ENCODE measurements at places on chromosomes 2 and 18.

GRCh38 chr18:36856815-36857214 is 27.9 kb downstream of the KIAA1328 start:
- no peak for DNase-seq

- no peak for DNase-seq
Observed at GRCh38 chr18:49178736-49179135, 228.0 kb upstream of the SMAD7 start.

- no peak for DNase-seq
Observed at GRCh38 chr18:32300914-32301313, 111.1 kb downstream of the MEP1B start.

GRCh38 chr2:218806346-218806978 is 24.5 kb downstream of the CYP27A1 start:
- DNase-seq: no peak

GRCh38 chr2:215436705-215437565 is 1.1 kb upstream of the FN1 start:
- no peak for DNase-seq

DNA sequence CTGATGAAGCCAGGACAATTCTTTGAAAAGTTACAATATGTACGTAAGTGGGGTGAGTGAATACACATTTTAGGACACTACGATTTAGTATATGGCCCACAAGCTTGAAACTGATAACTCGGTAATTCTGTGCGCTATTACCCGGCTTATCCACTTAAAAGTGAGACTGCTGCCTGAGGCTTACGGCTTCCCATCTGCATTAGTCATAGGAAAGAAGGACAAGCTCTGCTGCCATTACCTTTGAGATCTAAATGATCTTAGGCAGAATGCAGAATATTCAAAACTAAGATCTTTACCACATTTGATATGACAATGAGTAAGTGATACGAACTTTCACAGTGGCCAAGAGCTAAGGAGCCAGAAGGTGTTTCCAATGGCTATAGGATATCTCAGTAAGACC is 133.3 kb downstream of the GAREM1 start:
- DNase-seq: no peak

DNA sequence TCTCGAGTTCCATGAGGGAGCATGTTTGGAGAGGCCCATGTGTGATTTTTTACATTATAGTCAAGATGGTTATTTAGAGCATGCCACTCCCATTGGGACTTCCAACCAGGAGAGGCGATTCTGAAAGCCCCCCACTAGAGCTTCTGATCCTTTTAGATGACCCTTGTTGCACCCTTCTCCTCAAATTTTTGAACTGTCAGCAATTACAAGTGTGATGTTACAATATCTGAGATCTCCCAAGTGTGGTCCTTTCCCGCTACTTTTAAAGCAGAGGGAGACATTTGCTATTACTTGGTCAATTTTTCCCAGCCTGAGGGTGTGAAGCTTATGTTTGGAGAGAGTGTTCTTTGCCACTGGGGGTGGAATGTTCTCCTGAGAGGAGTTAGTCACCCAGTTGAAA is 16.7 kb upstream of the PTH2R start:
- no peak for DNase-seq

GRCh38 chr2:205758051-205758450 is 75.8 kb downstream of the NRP2 start:
- no peak for DNase-seq

DNA sequence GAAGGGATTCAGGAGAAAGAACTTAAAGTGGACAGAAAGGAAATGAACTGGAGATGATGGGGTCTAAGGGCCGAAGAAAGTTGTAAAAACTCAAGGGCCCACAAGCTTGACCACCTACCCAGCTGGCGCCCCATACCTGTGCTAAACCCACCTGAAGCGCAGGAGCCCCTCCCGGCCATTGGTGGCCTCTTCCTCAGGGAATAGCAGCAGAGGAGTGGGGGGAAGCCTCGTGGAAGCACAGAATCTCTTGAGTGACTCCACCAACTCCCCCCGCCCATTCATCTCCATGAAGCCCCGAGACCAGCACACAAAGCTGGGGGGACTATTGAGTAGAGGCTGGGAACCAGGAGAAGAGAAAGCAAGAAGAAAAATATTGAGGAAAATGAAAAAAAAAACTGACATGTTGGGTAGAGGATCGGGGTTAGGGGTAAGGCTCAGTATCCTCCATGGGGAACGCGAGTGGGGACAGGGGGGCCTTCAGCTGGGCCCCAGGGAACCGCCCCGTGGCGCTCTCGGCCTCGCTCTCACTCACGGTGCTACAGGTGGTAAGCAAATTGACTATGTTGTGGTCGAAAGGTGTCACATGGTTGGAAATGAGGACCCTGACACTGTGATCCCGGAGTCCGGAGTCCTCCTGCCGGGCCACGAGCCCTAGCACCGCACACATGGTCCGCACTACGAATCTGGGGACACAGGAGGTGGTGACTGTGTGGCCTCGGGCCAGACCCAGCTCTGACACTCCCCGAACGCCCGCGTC is 728 bp downstream of the AUP1 start:
- DNase-seq: no peak

GRCh38 chr18:53946594-53946993 is 277.9 kb downstream of the MBD2 start:
- no peak for DNase-seq

- DNase-seq: no peak
Observed at GRCh38 chr2:237720957-237721356, 77.6 kb upstream of the RBM44 start.

GRCh38 chr2:197298609-197299008 is 12.0 kb downstream of the ANKRD44 start:
- DNase-seq: no peak

DNA sequence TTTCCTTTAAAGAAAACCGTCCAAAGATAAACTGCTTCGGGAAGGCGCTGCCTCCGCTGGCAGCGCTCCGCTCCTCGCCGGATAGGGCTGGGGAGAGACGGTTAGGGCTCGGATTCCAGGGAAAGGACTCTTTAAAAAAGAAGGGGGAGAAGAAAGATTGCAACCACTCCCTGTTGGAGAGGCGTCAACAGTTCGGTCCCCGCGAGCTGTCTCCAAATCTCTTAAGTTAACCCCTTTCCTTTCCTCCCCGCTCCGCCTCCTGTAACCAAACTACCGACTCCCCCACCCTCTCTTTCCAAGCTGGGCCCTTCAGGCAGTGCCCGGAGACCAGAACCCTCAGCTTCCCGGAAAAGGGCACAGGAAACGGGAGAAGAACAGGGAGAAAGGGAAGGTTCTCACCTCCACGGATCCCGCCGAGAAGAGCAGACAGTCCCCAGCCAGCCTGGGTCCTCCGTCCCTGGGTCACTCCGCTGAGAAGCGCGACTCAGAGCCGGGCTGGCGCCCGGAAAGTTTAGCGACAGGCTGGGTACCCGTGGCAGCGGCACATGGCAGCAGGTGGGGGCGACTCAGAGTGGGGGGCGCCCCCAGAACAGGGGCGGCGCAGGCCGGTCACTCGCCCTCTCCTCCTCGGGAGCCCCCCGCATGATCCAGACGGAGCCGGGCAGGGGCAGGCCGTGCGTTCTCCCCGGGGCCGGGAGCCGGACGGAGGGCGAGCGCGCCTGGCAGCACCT is 675 bp downstream of the FZD5 start:
- no peak for DNase-seq

DNA sequence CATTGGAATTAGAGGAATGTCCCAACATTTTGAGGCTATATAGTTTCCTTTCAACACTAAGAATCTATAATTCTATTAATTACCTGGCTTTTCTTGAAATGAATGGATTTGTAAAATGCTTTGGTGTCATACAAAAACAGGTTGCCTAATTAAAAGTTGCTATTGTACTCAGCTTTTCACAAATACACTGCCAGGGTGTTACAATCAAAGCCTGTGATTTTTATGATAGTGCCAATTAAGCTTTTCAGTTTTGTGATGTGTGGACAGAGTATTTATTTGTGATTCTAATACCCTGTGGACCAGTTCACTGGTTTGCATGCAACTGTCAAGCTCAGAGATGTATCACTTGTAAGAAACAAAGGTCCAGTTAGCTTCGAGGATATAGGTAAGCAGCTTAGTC is 71.8 kb downstream of the NAB1 start:
- DNase-seq: no peak

GRCh38 chr2:3647831-3648651 is 10.0 kb upstream of the ALLC start:
- no peak for DNase-seq

DNA sequence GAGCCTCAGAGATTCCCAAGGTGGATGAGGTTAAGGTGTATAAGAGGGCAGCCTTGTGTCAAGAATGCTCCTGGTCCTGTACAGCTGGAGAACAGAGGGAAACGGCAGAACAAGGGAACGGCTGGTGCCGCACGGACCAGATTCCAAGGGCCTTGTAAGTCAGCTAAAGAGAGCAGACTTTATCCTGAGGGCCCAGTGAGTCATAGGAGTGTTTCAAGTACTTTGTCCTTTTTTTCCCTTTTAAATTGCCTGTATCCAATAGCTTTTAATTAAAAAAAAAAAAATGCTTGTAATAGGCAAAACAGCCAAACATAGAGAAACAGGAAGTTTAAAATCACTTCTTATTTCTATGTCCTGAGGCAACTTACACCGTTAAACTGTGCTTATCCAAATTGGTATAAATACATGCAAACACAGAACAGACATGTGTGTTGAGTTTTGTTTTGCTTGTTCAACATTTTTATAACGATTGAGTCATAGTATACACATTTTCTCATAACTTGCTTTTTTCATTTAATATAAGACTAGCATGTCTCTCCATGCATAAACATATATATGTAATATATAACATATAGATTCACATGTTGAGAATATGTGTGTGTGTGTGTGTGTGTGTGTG is 42.1 kb upstream of the EVA1A start:
- DNase-seq: no peak

GRCh38 chr2:98334439-98335078 is 11.7 kb upstream of the CNGA3 start:
- no peak for DNase-seq

GRCh38 chr2:68341583-68341982 is 21.8 kb upstream of the CNRIP1 start:
- DNase-seq: no peak

DNA sequence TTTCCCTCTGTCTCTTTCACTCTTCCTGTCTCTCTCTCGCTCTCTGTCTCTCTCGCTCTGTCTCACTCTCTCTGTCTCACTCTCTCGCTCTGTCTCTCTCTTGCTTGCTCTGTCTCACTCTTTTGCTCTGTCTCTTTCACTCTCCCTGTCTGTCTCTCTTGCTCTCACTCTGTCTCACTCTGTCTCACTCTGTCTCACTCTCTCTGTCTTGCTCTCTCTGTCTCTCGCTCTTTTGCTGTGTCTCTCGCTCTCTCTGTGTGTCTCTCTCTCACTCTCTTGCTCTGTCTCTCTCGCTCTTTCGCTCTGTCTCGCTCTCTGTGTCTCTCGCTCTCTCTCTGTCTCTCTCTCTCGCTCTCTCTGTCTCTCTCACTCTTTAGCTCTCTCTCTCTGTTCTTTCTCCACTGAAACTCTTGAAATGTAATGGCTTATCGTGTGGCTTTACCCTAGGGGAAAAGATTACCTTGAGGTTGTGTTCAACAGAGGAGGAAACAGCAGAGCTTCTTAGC is 22.9 kb downstream of the INPP1 start:
- no peak for DNase-seq

DNA sequence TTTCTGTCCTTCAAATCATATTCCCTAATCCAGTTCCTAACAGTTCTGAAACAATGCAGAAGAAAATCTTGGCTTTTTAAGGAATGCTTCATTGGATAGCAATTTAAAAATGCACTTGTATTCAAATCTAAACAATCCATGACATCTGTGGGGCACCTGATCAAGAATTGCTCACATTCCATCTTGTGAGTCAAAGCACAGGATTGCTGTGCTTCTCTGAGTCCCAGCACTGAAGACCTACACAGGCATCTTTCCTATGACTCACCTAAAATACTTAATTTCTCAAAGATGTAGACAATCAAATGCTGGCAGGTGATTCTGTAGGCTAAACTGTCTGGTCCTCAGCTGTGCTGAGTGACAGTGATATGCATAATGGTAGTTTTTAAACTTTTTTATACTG is 10.1 kb upstream of the ATP8B1 start:
- DNase-seq: no peak

GRCh38 chr2:18799397-18799796 is 210.0 kb upstream of the NT5C1B start:
- DNase-seq: no peak

DNA sequence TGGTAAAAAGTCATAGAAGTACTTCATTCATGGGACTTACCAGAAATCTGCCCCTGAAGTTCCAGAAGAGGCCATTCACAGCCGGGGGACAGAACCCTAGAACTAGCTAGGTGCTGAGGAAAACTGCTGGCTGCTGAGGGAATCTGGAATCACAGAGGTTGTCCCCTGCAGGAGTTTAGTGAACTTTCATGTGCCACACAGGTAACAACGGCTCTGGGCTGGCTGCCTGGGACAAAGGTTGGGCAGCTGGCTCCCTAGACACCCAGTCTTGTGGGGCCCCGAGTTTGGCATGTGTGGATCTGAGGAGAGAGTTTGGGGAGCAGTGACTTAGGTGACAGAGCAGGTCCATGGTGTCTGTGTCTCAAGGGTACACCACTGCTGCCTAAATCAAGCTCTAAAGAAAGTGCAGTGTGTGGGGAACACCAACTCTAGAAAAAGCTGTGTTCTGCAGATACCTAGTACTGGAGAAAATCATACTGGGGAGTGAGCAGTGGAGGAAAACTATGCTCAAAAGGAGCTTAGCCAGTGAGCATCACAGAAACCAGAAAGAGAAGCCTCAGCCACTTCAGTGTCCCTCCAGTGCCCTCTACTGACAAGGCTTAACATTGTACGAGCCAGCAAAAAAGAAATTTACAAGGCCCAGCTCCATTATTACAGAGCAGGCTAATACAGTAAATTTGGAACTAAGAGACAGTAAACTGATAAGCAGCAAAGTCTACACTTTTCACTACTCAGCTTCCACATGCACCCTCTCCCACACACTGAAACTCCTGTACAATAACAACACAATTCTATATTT is 15.2 kb downstream of the GALNT3 start:
- DNase-seq: no peak

DNA sequence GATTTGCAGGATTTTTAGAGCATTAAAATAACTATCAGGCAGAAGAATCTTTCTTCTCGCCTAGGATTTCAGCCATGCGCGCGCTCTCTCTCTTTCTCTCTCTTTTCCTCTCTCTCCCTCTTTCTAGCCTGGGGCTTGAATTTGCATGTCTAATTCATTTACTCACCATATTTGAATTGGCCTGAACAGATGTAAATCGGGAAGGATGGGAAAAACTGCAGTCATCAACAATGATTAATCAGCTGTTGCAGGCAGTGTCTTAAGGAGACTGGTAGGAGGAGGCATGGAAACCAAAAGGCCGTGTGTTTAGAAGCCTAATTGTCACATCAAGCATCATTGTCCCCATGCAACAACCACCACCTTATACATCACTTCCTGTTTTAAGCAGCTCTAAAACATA is 137.0 kb downstream of the MEIS1 start:
- no peak for DNase-seq

- no peak for DNase-seq
Observed at GRCh38 chr2:36727550-36727949, 31.0 kb downstream of the VIT start.

GRCh38 chr2:236286873-236287545 is 22.8 kb upstream of the ASB18 start:
- no peak for DNase-seq

Measured in T-helper 17 cell (primary cell).